ENCODE measurements at places on chromosomes 1 and 21.

GRCh38 chr21:41427556-41427955 is 1.5 kb downstream of the MX1 start:
- no peak for DNase-seq

DNA sequence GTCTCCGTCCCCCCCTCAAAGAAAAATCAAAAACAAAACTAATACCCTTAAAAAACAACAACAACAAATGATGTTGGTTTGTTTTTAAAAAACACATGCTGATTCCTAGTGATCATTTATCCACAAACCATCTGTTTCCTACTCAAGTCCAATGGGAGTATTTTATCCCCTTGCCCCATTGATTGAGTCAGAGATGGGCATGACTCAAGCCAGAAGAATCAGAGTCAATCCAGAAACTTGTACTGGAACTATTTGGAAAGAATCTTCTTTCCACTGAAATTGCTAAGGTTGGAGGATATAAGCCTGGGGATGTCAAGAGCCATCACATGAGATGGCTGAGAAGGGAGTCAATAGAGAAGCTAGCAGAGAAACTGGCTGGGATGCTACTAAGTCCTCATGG is 176.4 kb downstream of the MIS18A start:
- no peak for DNase-seq

DNA sequence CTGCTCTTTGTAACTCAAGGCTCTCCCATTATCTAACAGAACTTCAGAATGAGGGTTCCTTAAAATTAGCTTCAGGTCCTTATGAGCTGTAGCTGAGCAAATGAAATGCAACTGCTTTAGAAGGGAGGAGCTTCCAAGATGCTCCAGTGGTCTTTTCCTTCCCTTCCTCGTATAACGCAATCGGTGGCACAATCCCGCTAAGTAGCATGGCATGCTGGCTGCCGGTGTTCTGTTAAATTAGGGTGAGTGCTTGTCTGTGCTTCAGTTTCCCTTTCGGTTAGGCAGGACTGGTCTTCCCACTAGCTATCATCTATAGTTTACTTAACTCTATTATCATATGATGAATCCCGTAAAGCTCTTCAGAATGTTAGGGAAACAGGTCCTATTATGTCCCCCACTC is 917 bp downstream of the KIAA0040 start:
- no peak for DNase-seq

DNA sequence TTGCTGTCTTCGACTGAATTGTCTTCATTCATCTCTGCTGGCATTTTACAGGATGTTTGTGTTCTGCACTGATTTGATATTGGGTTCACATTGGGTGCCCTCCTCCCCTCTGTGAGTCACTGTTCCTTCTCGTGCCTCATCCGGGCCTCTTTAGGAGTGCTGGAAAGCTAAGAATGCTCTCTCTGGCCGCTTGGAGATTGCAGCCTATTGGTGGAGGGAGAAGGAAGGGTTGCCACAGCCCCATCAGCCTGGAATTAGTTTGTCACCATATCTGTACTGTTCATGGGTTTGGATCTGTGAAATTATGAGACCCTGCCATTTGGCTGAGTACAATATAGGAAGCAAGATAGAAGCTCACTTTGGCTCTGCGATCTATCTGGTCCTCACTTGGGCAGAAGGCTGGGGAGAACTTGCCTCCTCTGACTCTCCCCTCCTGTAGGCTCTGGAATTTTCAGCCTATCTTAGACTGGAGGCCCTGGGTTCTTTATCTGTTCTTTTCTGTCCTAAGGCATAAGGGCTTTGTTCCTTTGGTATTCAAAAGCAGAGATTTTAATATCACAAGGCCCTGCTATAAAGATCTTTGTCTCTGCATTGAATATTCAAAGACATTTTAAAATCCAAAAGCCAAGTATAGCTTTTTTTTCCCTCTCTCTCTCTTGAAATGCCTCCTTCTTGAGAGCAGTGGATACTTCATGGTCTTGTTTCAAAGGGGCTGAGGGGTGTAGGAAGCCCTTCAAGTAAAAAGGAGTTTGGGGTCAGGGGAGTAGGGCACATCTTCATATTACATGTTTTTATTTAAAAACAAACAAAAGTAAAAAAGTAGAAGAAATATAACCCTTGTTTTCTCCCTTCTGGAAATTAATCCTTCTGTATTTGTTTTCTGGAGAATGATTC is 347.9 kb downstream of the ZP4 start:
- no peak for DNase-seq

GRCh38 chr1:227621211-227621610 is 57.9 kb downstream of the ZNF678 start:
- no peak for DNase-seq

DNA sequence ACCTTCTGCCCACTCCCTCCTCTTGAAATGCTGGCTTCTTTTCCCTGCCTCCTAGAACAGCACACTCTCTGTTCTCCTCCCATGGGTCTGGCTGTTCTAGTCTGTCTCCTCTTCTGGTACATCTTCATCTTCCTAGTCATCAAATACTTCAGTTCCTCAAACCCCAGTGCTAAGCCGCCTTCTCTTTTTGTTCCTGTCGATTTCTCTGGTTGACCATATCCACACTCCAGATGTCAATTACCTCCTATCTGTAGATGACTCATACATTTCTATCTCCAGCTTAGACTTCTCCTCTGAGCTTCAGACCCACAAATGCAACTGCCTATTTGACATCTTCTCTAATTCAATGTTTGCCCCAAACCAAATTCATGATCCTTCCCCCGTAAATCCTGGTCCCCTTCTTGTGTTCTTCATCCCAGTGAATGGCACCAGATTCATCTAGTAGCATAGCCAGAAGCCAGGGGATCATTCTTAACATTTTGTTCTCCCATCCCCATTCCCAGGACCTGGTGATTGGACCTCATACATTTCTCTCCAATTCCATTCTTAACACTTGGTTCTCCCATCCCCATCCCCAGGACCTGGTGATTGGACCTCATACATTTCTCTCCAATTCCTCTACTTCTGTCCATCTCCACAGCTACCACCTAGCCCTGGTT is 35.9 kb downstream of the USP24 start:
- DNase-seq: no peak

DNA sequence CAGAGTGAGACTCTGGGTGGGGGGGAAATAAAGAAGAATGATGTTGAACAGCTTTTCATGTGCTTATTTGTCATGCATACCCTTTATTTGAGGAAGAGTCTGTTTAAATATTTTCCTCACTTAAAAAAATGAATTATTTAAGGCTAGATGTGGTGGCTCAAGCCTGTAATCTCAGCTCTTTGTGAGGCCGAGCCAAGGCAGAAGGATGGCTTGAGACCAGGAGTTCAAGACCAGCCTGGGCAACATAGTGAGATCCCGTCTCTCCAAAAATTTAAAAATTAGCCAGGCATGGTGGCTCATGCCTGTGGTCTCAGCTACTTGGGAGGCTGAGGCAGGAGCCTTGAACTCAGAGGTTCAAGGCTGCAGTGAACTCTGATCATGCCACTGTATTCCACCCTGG is 25.4 kb downstream of the SLC30A1 start:
- no peak for DNase-seq

DNA sequence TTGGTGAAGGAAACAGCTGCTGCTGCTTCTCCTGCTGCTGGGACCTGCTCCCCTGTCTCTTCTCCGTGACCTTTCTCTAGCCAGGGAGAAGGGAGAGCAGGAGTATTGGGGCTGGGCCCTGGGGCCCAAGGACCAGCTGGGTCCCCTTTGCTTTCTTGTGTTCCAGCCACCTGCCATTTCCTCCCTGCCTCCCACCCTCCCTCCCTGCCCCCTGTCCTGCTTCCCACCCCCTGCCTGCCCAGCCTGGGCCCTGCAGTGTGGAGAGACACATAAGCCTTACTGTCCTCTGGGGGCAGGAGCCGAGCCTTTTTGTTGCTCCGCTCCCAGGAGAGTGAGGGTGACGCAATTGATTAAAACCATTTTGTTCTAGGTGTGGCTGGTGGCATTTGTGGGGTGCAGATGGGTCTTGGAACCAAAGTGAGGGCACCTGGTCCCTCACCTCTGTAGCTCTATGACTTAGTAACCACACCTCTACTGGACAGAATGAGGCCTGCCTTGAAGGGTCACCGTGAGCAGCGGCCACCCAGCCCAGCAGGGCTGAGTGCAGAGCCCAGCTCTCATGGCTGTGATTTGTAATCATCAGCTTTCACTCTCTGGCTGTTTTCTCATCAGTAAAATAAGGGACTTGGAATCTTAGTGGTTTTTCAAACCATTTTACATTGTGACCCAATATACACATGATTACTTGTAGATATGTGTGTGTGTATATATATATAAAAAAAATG is 13.9 kb upstream of the TMEM222 start:
- DNase-seq: no peak

DNA sequence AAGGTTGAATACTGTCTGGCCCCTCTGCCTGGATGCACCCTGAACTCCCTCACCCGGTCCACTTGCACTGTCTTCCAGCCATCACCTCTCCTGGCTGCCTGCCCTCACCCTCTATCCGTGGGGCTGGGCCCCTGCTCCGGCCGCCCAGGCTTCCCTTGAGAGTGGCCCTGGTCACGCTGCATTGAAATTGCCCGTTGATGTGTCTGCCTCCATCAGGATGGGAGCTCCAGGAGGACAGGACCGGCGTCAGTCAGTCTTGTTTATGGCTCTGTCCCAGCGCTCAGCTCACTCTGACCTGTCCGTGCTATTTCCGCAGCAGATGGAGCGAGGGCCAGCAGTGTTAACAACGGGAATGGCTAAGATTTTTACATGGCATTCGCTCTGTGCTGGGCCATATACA is 34.9 kb downstream of the FOXO6 start:
- no peak for DNase-seq

- DNase-seq: no peak
Observed at GRCh38 chr1:101506541-101507164, 269.8 kb downstream of the S1PR1 start.

DNA sequence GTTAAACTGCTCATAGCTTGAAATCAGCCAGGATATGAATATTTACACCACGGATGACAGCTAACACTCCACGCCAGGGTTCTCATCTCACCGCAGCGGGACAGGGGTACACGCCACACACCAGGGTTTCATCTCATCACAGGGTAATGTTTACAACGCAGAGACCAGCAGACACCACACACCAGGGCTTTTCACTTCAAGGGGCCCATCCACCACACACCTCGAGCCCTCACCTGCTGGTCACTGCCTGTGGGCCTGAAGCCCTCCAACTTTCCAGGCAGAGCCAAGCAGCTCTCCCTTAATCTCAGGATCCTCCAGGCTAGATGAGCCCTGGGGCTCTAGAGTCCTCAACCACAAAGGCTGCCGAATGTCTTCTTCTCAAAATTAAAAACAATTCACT is 1.3 kb upstream of the KRTAP10-12 start:
- DNase-seq: no peak

GRCh38 chr1:226575739-226576378 is 27.3 kb downstream of the STUM start:
- DNase-seq: no peak

DNA sequence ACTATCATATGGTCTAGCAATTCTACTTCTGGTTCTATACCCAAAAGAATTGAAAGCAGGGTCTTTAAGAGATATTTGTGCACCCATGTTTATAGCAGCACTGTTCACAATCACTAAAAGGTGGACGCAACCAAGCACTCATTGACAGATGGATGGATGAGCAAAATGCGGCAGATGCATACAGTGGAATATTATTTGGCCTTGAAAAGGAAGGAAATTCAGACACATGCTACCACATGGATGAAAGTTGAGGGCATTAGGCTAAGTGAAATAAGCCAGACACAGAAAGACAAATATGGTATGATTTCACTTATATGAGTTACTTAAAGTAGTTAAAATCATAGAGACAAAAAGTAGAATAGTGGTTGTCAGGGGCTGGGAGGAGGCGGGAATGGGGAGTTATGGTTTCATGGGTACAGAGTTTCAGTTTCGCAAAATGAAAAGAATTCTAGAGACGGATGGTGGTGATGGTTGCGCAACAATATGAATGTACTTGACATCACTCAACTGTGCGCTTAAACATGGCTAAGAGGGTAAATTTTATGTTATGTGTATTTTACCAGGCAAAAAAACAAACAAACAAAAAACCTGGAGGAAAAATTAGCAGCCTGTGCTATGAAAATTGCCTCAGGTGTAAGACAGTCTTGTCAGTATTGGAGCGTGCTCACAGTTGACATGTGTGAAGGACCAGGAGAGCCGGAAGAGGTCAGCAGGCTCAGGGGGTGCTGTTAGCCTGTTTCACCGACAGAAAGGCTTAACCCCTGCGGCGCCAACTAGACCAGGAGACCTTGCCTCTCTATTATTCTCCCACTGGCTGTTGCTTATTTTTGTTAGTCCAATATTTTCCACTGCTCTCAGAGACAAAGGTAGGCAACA is 26.5 kb downstream of the CD247 start:
- DNase-seq: no peak

- DNase-seq: no peak
Observed at GRCh38 chr1:159895836-159896545, 4.0 kb downstream of the CFAP45 start.
